ENCODE measurements at places on chromosomes 13 and 19.

DNA sequence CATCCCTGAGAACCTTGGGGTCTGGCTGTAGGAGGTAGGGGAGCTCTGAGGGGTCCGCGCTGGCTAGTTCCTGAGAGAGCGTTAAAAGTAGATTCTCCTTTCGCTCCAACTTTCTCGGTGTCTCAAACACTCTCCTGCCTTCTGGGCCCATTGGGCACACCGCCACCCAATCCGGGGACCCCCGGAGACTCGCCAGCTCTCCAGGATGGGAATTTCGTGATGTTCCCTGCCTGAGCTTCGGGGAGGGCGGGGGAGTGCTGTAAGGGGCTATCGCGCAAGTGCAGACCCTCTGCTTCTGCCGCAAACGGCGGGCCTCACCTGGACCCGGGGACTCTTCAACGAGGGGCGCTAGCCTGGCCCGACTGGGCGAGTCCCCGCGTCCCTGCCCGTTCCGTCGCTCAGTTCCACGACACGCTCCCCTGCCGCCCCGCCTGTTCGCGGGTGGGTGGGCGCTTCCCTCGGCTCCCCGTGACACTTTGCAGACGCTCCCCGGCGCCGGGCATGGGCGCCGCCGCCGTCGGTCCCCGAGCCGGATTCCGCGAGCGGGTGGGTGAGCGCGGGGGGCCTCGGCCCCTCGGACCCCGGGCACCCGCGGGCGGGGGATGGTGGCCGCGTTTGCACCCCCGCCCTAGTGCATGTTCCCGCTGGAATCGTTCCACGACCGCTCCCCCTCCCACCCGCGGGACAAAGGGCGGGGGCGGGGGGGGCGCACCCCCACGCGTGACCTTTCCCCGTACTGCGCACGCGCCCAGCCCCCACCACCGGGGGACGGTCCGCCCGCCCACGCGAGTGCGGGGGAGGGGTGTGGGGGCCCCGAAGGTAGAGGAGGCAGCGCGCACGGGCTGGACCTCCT lies at the start of gene CCDC106:
CCDC106 (plus strand) TSS at position 481 of the 853 bp plus-strand sequence. CDS start 835 bp downstream, outside the sequence.
- peak; percentile 84 for DNase-seq

GRCh38 chr19:21127001-21127400 lies 14.8 kb upstream of the ZNF431 start:
- DNase-seq, result no peak

DNA sequence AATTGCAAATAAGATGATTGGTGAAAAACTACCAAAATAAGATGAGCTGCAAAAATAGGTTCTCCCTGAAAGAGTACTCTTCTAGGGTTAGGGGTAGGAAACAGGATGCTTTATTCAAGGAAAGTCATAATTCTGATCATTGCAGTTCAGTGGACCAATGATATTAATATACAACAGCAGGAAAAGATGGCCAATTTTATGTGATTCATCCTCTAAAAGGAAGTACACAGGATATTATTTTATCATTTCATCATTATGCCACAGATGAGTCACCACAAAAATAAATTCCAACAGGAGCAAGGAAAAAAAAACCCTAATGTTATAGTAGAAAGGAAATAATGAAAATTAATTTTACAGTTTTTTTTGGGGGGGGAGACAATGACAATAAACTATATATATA lies 205.0 kb downstream of the NALCN start:
- no peak for DNase-seq

- no peak for DNase-seq
Observed at GRCh38 chr13:74206061-74206561, 71.9 kb upstream of the KLF12 start.

DNA sequence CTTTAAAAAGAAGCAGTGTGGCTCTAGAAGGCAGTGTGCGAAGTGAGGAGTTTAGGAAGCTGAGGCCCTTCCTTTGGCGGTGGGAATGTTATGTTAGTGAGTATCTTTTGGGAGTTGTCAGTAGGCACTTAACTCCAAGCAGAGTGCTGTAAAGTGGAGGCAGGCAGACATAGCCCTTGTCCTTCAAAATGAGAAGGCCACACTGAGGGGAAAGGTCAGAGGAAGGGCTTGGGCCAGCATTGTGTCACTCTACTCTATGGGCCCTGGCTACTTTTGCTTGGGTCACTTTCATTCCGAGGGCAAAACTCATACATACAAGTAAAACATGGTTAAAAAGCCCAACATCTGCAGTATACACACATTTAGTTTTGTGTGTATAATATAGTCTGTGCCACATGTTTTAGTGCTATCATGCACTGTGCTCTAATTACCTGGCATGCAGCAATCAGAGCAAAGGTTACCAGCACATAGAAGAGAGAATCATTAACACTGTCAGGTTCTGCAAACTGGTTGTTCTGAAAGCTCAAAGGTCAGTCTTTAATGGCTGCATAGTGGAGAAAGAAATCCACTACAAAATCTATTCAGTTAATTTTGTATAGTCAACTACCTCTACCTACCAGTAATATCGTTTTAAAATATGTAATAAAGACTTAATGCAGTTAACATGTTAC lies 64.4 kb downstream of the WASF3 start:
- no peak for DNase-seq

DNA sequence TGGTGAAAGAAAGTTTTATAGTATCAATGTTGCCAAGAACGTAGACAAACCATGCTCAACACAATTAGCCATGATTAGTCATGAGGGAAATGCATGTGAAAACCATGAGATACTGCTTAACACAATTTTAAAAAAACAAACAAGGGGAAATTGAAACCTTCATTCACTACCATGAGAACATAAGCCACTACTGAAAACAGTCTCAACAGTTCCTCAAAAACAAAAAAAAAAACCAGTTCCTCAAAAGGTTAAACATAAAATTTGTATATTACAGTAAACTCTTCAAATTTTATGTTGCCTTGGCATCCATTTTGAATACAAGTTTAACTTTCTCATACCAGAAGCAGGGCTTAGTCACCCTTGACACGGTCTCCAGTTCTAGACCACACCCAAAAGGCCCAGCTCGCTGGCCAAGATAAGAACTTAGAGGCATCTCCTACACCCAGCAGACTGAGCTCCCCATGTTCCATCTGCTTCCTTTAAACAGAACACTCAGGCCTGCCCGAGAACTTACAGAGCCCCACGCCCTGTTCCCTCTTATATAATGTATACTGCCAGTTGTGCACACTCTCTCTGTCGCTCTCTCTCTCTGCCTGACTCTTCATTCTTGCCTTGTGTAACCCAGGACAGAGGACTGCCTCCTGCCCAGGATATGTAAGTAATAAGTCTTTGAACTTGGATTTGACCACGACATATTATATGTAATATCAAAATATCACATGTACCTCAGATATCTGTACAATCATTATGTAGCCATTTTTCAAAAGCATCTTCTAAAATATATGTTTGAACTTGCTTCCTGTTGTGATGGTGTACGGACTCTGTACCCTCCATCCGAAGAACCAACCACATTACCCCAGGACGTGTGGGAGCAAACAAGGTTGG lies 67.4 kb downstream of the STK24 start:
- DNase-seq, result no peak

GRCh38 chr19:18480006-18480691 lies 41.7 kb downstream of the ELL start:
- DNase-seq, result no peak

- DNase-seq, result no peak
Observed at GRCh38 chr19:41533671-41534215, 42.2 kb upstream of the CEACAM21 start.

DNA sequence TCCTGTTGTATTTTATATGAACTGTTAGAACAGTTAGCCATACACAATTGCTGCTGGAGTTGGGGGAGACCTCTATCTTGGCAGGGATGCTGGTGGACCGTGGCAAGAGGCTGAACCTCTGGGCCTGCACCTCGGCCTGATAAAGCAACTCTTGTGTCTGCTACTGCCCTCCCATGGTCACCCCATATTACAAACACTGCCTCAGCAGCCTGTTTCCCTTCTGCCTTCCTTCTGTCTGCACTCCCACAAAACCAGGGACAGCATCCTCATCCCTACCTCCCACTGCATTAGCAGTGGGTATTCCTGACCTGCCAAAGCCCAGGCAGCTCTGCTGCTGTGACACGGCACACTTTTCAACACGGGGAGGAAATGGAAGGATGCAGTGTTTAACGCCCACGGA lies 456.4 kb downstream of the FGF14 start:
- no peak for DNase-seq

GRCh38 chr19:29467824-29468401 lies 57.9 kb upstream of the VSTM2B start:
- peak; percentile 52 for DNase-seq

- no peak for DNase-seq
Observed at GRCh38 chr19:6239401-6239844, 40.4 kb downstream of the MLLT1 start.

- peak; percentile 55 for DNase-seq
Observed at GRCh38 chr19:4067396-4068046, 822 bp upstream of the ZBTB7A start.

DNA sequence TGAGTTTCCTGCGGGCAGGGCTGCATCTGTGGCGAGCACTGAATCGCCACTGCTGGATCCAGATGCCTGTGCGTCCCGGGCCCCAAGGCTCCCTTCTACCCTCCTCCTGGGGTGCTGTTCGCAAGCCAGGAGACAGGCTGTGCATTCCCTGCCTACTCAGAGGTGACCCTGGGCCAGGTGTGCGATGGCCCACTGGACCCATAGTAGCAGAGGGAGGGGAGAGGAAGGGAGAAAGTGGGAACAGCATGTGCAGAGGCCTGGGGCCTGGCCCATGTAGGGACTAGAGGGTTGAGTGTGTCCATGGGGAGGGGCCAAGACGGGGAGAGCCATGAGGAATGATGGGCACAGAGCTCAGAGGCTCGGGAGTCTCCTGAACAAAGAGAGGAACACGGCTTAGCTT lies 27.3 kb downstream of the CARM1 start:
- no peak for DNase-seq

DNA sequence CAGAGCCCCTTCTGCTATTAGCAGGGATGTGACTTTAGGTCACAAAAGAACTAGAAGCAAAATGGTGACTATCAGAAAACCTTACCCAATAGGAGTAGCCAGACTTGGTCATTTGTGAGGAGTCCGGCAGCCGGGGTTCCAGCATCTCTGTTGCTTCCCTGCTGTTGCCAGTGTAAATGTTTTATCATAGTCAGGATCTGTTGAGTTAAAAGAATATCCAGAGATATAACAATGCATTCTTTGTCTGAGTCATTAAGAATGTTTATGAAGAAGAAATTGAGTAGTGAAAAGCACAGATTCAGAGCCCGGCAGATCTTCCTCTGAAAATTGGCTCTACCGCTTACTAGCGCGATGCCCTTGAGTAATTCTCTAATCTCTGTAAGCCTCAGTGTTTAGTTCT lies 84.2 kb downstream of the COL4A2 start:
- DNase-seq, result no peak

GRCh38 chr19:16373532-16373931 lies 48.9 kb downstream of the KLF2 start:
- DNase-seq, result no peak

- no peak for DNase-seq
Observed at GRCh38 chr19:57515255-57515654, 11.9 kb upstream of the ZNF549 start.

DNA sequence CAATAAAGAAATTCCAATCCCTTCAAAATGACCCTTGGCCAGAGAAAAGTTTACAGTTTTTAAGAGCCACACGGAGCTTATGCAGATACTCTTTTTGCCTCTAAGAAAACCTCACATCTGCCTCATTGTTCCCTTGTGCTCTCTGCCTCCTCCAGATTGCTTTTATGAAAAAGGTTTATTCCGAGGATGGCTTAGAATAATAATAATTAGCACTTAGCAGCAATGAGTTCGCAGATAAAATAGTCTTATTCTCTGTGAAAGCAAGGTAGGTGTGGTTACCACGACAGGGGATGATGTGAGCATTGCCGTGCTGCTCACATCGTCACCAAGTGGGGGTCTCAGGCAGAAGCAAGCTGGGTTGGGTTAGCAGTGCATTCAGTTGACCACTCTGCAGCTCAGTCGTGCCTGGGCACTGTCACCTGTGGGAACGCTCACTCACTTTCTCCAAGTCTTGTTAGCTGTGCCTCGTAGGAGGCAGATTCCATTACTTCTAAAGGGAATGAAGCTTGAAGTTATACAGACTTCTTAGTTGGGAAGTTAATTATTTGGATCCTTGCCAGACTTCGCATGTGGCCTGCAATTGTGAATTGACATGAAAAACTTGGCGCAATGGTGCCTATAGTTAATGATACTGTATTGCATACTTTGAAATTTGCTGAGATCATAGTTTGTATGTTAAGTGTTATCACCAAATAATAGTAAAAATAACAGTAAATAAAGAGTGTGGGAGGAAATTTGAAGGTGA lies 157.2 kb downstream of the MYO16 start:
- DNase-seq, result no peak

DNA sequence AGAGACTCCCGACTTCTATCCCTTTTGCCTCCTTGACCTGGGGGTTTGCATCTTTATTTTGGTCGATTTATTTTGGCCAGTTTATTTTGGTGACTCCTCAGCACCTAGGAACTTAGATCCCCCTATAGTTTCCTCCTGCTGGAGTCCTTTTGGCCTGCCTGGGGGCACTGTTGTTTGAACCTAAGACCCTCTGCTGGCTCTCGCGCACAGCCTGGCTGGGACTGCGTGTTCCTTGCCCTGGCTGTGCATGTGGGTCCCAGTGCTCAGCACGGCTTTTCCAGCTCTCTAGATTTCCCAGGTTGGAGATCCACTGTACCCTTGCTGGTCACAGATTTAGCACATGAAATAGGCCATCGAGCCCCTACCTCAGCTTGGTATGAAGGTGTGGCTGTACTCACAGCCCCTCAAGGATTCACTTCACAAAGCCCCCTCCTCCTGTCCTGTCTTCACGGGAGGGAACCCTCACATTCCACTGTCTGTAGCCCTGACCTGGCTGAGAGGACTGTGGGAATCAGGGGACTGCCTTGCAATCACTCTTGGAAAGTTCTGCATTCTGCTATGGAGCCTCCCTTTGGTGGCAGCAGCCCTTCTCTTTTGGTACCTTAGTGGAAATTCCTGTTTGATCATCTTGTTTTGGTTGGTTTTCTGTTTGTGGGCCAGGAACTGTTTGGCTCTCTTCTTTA lies 8.3 kb downstream of the UBAC2 start:
- DNase-seq, result no peak

DNA sequence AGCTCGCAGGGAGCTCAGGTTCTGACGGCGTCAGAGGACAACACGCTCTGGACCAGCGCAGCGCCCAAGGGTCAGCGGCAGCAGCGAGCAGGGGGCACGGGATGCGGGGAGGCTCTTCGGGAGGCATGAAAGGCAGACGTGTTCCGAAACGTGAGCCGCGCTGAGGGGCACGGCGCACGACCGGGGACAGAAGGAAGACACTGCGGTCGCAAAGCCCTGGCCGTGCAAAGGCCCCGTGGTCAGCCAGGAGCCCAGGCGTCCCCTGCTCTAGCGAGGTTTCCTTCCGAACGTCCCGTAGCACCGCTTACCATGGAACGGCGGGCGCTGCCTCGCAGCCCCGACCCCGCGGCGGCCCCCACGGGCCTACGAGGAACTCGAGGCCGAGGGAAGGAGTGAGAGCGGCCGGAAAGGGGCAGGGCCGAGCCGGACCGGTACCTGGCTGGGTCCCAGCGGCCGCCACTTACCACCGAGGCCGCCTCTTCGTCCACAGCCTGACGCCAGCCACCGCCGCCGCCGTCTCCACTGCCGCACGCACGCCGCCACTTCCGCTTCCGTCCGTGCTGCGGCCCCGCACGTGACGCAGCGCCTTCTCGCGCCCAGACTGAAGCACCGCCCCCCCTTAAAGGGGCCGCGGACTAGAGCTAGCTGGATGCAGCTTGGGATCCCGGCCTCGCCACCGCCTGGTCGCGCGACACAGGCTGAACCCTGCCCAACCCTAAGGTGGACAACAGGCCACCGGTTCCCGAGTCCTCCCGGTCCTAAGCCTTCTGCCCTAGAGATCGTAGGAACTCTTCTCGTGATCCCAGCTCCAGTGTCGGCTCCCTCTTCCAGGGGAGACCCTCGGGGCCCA lies 9.4 kb downstream of the ABHD17A start:
- peak; percentile 81 for DNase-seq
